ENCODE measurements at places on chromosomes 13 and 19.

GRCh38 chr19:8592231-8593009, 15.2 kb upstream of the MYO1F start:
- DNase-seq = peak; percentile 98
- no peaks in the 10 kb centered on the region for H3K27me3 ChIP-seq
- H3K27ac ChIP-seq = no peak overlapping the region
- H3K36me3 ChIP-seq = no peaks in the 10 kb centered on the region

DNA sequence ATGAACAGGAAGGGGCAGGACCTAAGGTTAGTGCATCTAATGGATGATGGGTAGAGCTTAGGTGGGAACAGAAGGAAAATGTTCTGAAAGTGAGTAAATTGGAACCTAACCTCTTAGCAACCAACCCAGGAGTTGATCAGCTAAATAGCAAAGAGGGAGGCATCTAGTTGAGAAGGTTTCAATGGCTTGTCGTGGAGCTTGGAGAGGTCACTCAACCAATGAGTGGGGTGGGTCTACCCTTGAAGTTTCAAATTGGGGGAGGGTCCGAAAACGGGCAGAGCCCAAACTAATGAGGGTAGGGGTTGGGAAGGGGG, 5.7 kb upstream of the SHKBP1 start:
- no peak for DNase-seq
- peak overlapping the region; percentile 10 for H3K4me3 ChIP-seq
- H3K27me3 ChIP-seq = peaks cover 17% of the 10 kb centered on the region
- H3K36me3 ChIP-seq = no peaks in the 10 kb centered on the region

DNA sequence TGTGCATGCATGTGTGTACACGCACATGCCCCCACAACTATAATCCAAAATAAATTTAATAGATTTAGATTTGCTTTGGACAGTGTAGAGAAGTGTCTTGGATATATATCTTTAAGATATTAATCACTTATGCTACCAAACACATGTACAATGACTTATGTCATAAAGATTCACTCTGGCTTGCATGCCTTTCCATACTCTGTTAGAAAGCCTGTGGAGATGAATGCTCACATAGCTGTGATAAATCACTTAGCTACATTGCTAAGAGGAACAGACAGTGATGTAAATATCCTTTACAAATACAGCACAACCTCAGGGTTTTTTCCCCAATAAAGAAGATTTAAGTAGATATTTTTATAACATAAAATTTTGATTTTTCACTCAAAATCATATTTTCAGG, 2484.8 kb upstream of the PCDH20 start:
- no peaks in the 10 kb centered on the region for H3K36me3 ChIP-seq
- no peaks in the 10 kb centered on the region for H3K27me3 ChIP-seq
- DNase-seq = no peak
- no peak overlapping the region for H3K27ac ChIP-seq
- no peak overlapping the region for H3K4me3 ChIP-seq

- no peak overlapping the region for H3K27ac ChIP-seq
- DNase-seq = no peak
- H3K36me3 ChIP-seq = no peaks in the 10 kb centered on the region
- H3K27me3 ChIP-seq = peaks cover 28% of the 10 kb centered on the region
- H3K4me3 ChIP-seq = no peak overlapping the region
Observed at GRCh38 chr19:50978772-50979390, 4.8 kb downstream of the KLK7 start.

- no peak overlapping the region for H3K4me3 ChIP-seq
- H3K4me1 ChIP-seq = no peaks in the 10 kb centered on the region
- H3K36me3 ChIP-seq = no peaks in the 10 kb centered on the region
Observed at GRCh38 chr13:39496506-39496905, 106.5 kb downstream of the LHFPL6 start.

DNA sequence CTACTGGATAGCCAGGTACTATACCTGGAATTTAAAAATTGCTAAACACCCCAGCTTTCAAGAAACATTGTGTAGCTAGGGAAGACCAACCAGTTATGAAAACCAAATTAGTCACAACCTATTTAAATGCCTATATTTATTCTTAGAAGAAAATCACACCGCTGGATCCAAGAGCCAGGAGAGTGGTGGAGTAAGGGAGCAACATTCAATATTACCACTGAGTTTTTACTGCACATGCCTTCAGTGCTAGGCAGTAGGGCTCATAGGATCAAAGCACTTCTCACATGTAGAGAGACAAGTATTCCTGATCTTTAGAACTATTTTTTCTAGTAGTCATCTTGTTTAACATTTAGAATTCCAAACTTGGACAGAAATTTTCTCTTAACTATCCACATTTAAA, 11.2 kb downstream of the ITM2B start:
- no peak overlapping the region for H3K4me3 ChIP-seq
- DNase-seq = no peak
- peaks cover 32% of the 10 kb centered on the region for H3K36me3 ChIP-seq
- no peak overlapping the region for H3K27ac ChIP-seq
- peaks cover 32% of the 10 kb centered on the region for H3K4me1 ChIP-seq
- H3K27me3 ChIP-seq = no peaks in the 10 kb centered on the region

- no peaks in the 10 kb centered on the region for H3K27me3 ChIP-seq
- H3K4me3 ChIP-seq = no peak overlapping the region
- no peak for DNase-seq
- no peak overlapping the region for H3K27ac ChIP-seq
- no peaks in the 10 kb centered on the region for H3K4me1 ChIP-seq
- no peaks in the 10 kb centered on the region for H3K36me3 ChIP-seq
Observed at GRCh38 chr13:37934339-37935191, 65.0 kb upstream of the TRPC4 start.

DNA sequence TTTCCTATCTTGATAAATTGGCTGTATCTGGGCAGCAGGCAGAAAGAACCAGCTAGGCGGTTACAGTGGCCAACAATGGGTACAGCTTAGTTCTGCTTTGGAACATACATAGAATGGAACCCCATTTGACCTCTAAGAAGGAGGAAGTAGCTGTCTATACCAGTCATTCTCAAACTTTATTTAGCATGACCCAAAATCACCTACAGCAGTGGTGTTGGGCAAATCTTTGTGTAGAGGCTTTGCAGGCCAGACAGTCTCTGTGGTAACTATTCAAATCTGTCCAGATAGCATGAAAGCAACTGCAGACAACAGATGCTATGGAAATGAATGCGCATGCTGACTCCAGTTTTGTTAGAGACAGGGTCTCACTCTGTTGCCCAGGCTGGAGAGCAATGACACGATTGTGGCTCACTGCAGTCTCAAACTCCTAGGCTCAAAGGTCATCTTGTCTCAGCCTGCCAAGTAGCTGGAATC, 12.0 kb upstream of the KCNC3 start:
- H3K4me3 ChIP-seq = no peak overlapping the region
- H3K36me3 ChIP-seq = no peaks in the 10 kb centered on the region
- H3K4me1 ChIP-seq = no peaks in the 10 kb centered on the region
- DNase-seq = no peak
- H3K27me3 ChIP-seq = no peaks in the 10 kb centered on the region

DNA sequence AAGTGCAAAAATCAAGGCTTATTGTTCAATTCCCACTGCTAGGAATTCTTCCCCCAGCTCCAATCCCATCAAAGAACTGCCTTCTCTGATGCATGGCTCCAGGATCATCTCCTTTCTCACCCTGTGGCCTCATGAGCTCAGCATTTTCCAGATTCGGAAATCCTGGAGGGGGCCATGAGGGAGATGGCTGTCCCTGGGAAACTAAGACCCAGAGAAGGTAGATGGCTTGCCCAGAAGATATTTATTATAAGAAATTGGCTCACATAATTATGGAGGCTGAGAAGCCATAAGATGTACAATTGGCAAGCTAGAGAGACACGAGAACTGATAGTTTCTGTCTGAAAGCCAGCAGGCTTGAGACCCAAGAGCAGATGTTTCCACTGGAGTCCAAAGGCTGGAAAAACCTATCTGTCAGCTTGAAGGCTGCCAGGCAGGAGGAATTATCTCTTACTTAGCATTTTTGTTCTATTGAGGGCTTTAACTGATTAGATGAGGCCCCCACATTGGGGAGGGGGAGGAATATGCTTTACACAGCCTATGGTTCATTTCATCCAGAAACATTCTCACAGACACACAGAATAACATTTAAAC, 58.6 kb downstream of the GADD45B start:
- DNase-seq = no peak
- H3K27ac ChIP-seq = no peak overlapping the region
- H3K4me3 ChIP-seq = no peak overlapping the region
- peaks cover 14% of the 10 kb centered on the region for H3K4me1 ChIP-seq
- no peaks in the 10 kb centered on the region for H3K36me3 ChIP-seq
- no peaks in the 10 kb centered on the region for H3K27me3 ChIP-seq

DNA sequence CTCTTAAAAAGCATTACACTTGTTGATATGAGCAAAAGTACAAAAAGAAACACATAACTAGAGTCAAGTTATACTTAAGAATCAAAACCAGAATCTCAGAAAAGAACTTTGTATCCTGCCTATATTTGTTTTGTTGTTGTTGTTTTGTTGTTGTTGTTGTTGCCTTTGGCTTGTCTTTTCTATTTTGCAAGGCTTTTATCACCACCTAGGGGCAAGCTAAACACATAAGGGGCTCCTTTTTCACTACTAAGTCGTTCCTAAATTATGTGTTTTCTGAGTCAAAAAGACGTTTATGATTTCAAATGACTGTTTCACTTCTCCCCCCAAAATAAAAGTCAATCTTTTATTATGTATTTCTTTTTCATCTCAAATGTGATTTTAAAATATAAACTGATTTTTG, 250.2 kb downstream of the RBM26 start:
- no peak for DNase-seq
- H3K4me1 ChIP-seq = no peaks in the 10 kb centered on the region
- H3K27ac ChIP-seq = no peak overlapping the region
- H3K27me3 ChIP-seq = no peaks in the 10 kb centered on the region
- H3K4me3 ChIP-seq = no peak overlapping the region

GRCh38 chr13:22944378-22944777, 236.4 kb upstream of the SGCG start:
- no peaks in the 10 kb centered on the region for H3K4me1 ChIP-seq
- no peaks in the 10 kb centered on the region for H3K36me3 ChIP-seq
- H3K4me3 ChIP-seq = no peak overlapping the region

DNA sequence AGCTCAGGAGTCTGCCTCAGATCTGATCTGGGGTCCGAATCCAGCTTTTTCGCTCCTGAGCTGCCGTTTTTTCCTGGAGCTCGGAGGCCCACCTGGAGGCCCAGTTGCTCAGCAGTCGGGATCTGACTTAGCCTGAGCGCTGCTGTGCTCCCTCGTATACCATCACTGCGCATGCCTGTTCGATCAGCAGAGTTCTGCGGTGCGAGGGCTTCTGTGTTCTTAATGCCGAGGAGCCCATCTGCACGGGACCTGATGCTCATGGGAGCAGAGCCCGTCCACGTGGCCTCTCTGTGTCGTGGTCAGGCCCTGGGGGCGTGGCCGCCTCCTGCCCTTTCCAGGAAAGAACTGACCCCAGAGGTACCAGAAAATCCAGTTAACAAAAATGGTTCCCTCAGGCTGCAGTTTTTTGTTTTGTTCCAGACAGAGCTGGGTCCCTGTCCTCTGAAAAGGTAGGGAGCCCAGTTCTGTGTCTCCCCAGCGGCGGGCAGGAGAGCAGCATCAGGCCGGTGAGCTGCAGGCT, 57.4 kb downstream of the MCF2L start:
- H3K36me3 ChIP-seq = no peaks in the 10 kb centered on the region
- no peak for DNase-seq
- H3K27me3 ChIP-seq = no peaks in the 10 kb centered on the region
- H3K4me3 ChIP-seq = no peak overlapping the region
- no peak overlapping the region for H3K27ac ChIP-seq
- peaks cover 4% of the 10 kb centered on the region for H3K4me1 ChIP-seq

- DNase-seq = no peak
- H3K27me3 ChIP-seq = no peaks in the 10 kb centered on the region
- H3K36me3 ChIP-seq = no peaks in the 10 kb centered on the region
- peak overlapping the region; percentile 50 for H3K27ac ChIP-seq
- no peaks in the 10 kb centered on the region for H3K4me1 ChIP-seq
Observed at GRCh38 chr19:21569494-21569865, 64.1 kb downstream of the ZNF429 start.

DNA sequence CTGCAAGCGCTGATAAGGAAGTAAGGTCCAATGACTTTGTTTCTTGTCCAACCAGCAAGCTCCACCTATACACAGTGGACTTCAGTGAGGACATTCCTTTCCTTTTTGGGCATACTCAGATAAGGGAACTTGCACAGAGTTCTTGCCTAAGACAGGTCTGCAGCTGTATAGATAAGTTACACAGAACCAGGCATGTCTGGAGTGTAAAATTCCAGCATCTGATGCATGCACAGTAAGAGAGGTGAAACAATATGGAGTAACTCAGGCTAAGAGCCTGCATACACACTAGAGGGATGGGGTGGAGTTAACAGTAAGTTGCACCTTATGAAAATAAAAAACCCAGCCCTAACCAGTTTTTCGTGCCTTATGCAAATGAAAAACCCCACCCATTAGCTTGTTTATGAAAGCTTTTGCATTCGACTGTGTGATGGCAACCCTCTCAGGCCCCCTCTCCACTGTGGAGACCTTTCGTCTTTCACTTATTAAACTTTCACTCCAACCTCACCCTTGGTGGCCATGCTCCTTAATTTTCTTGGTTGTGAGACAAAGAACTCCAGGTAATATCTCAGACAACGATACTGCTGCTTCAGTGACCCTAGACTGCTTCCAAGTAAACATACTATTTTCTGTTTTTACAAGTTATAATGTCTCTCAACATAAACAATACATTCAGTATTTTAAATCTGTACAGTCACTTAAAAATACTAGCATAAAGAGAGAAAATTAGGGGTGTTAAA, 2859.0 kb upstream of the PCDH20 start:
- no peaks in the 10 kb centered on the region for H3K36me3 ChIP-seq
- H3K27me3 ChIP-seq = no peaks in the 10 kb centered on the region
- H3K4me1 ChIP-seq = no peaks in the 10 kb centered on the region
- no peak overlapping the region for H3K4me3 ChIP-seq
- H3K27ac ChIP-seq = no peak overlapping the region
